ENCODE measurements at places on chromosomes 6 and 20. TPM values are rescaled to one million over a fixed set of nuclear protein-coding genes. Genes with fewer than 3 reads are reported as not detected.

MAK gene
- not detected for total RNA-seq

- no peak for DNase-seq
Observed at GRCh38 chr20:4821590-4821989, 99.9 kb downstream of the PRND start.

DNA sequence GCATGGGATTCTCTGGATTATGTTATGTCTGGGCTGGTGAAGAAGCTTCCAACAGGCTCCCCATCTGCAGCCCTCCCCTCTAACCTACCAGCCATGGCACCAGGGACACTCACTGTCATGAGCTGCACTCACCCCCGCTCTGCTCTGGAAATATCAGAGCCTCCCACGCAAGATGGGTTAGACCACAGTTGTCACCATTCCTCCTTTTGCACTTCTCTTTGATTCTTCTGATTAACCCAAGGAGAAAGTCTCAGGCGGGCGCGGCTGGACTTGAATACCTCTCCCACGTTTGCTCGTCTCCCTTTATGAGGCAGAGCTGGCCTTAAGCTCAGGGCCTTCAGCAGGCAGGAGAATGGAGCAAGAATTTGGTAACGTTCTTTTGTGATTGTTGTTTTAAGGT, 128.1 kb downstream of the CEBPB start:
- no peak for DNase-seq

- no peak for DNase-seq
Observed at GRCh38 chr6:161141173-161141572, 132.7 kb downstream of the AGPAT4 start.

- peak; percentile 71 for DNase-seq
Observed at GRCh38 chr6:125791151-125791819, 525 bp downstream of the NCOA7 start.

- DNase-seq, result no peak
Observed at GRCh38 chr6:166757232-166758135, 130.4 kb upstream of the RPS6KA2 start.
